GM12878 (cell line): ENCODE measurements at places on chromosomes 4 and X. TPM values are rescaled to one million over a fixed set of nuclear protein-coding genes. Genes with fewer than 3 reads are reported as not detected.

Gene MAGEB6
- not detected in 2 replicates for total RNA-seq

Gene ARMCX4
- total RNA-seq, result 0.90 and 1.1 TPM in 2 replicates

Gene HAND2
- total RNA-seq, result not detected in 2 replicates

Gene LUZP4
- not detected in 2 replicates for total RNA-seq
